ENCODE measurements at places on chromosomes 11 and 22. TPM values are rescaled to one million over a fixed set of nuclear protein-coding genes. Genes with fewer than 3 reads are reported as not detected.

Gene OR6X1
- not detected for total RNA-seq

Gene TMEM121B
- under 0.01 TPM for total RNA-seq

Gene SSTR3
- not detected for total RNA-seq

Gene C1QTNF4
- 1.8 TPM for total RNA-seq

Gene OR5AL1
- not detected for total RNA-seq

Gene LGR4
- 3.7 TPM for total RNA-seq

Gene AASDHPPT
- 40.0 TPM for total RNA-seq

Gene MYO7A
- total RNA-seq: not detected

Gene MMP3
- total RNA-seq: 0.15 TPM

Gene SLC22A6
- total RNA-seq: not detected

Gene ANO1
- total RNA-seq: not detected

Gene NFRKB
- 17.8 TPM for total RNA-seq

Gene TMPRSS5
- total RNA-seq: under 0.01 TPM

Gene VPS11
- 26.5 TPM for total RNA-seq

Gene DBX1
- not detected for total RNA-seq

Gene CARD10
- total RNA-seq: 8.9 TPM

Gene PIM3
- 39.8 TPM for total RNA-seq

Gene C11orf42
- total RNA-seq: not detected

Gene TMPRSS13
- total RNA-seq: not detected

Gene TCP11L1
- 17.7 TPM for total RNA-seq

Gene CST6
- total RNA-seq: 0.84 TPM

Gene H19
- total RNA-seq: 36.1 TPM

Gene NUP98
- 95.0 TPM for total RNA-seq

Gene MMP26
- not detected for total RNA-seq

Gene INS
- total RNA-seq: not detected

Gene BTBD18
- total RNA-seq: not detected

Gene B4GAT1
- total RNA-seq: 41.0 TPM

Gene NLRP6
- not detected for total RNA-seq

Gene RTN3
- total RNA-seq: 71.5 TPM

Gene WNT7B
- 2.5 TPM for total RNA-seq
